ENCODE measurements at places on chromosomes 2 and 18. TPM values are rescaled to one million over a fixed set of nuclear protein-coding genes. Genes with fewer than 3 reads are reported as not detected.

The FAP gene
- polyA plus RNA-seq = not detected

The KLHL30 gene
- not detected for polyA plus RNA-seq

The ANKRD30B gene
- not detected for polyA plus RNA-seq

The GCG gene
- polyA plus RNA-seq = not detected

Data from GM23338 (cell line).